ENCODE measurements at places on chromosomes 12 and 14. TPM values are rescaled to one million over a fixed set of nuclear protein-coding genes. Genes with fewer than 3 reads are reported as not detected.

- DNase-seq = no peak
- H3K36me3 ChIP-seq = peaks cover 9% of the 10 kb centered on the region
- no peak overlapping the region for H3K4me3 ChIP-seq
- H3K27me3 ChIP-seq = no peaks in the 10 kb centered on the region
- peaks cover 53% of the 10 kb centered on the region for H3K4me1 ChIP-seq
Measured at GRCh38 chr12:12528361-12529270, 34.0 kb downstream of the DUSP16 start.

- no peaks in the 10 kb centered on the region for H3K36me3 ChIP-seq
- no peaks in the 10 kb centered on the region for H3K4me1 ChIP-seq
- no peaks in the 10 kb centered on the region for H3K27me3 ChIP-seq
- no peak for DNase-seq
- H3K27ac ChIP-seq = no peak overlapping the region
- no peak overlapping the region for H3K4me3 ChIP-seq
Measured at GRCh38 chr14:22976620-22977433, 5.5 kb downstream of the AJUBA start.

DNA sequence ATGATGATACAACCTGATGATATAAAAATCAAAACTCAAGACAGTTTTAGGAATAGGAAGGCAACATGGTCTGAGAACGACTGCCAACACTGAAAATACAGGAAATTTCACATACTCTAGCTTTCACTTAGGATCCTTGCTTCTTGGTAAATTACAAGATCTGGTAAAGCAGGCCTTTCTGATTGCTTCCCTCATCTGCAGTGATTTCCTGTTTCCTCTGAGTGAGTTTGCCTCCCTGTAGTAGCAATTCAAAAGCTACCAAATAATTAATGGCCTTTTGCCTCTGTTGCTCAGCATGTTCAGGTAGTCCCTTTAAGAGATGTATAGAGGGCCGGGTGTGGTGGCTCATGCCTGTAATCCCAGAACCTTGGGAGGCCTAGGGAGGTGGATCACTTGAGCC, 2.0 kb upstream of the IRAK3 start:
- H3K27me3 ChIP-seq = peaks cover 58% of the 10 kb centered on the region
- no peak for DNase-seq
- H3K27ac ChIP-seq = no peak overlapping the region
- H3K4me1 ChIP-seq = peaks cover 6% of the 10 kb centered on the region
- no peaks in the 10 kb centered on the region for H3K36me3 ChIP-seq

REP15 gene
- total RNA-seq = 0.22 TPM

DNA sequence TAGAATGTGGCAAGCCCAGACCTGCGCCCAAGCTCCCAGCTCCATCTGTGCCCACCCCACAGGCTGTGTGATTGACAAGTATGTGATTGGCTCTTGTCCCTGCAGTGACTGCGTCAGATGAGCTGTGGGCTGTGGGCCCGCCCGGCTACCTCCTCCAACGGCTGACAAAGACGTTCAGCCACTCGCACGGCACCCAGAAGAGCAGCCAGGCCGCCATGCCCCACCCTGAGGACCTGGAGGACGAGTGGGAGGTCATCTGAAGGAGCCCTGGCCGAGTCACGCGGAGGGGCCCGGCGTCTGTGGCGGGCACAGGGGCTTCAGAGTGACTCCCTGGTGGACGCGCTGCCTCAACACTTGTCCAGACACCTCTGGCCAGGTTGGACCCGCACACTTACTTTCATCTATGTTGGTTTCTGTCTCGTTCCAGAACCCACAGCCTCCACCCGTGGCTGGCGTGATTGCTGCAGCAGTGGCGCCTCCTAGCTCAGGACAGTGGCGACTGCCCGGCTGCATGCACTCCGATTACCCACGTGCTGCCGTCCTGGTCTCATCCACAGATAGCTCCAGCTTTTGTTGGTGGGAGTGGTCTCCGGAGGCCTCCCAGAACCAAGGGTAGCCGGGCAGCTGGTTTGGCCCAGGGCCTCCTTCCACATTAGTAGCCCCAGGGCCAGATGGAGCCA, 11.4 kb downstream of the ANKRD9 start:
- H3K4me1 ChIP-seq = peaks cover 6% of the 10 kb centered on the region
- H3K36me3 ChIP-seq = peaks cover 1% of the 10 kb centered on the region
- H3K27ac ChIP-seq = no peak overlapping the region
- H3K4me3 ChIP-seq = no peak overlapping the region

Data from activated naive CD4-positive, alpha-beta T cell treated with anti-CD3 and anti-CD28 coated beads for 36 hours (primary cell).